ENCODE measurements at places on chromosomes 12 and 14.

DNA sequence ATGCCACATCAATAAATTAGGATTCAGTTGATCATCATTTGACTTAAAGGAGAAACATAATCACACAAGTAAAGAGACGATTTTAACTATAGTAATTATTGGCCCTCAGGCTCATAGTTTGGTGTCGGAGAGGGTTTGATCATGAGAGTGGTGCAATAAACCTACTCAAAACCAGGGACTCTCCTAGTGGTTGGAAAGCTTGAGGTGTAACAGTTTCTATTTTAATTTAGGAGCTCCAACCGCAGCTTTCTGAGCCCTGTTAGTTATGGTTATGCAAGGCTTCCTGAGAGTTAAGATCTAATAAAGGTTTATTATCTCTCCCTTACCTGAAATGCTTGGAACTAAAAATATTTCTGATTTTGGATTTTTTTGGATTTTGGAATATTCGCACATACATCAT, 36.4 kb downstream of the TMTC2 start:
- DNase-seq, result no peak

DNA sequence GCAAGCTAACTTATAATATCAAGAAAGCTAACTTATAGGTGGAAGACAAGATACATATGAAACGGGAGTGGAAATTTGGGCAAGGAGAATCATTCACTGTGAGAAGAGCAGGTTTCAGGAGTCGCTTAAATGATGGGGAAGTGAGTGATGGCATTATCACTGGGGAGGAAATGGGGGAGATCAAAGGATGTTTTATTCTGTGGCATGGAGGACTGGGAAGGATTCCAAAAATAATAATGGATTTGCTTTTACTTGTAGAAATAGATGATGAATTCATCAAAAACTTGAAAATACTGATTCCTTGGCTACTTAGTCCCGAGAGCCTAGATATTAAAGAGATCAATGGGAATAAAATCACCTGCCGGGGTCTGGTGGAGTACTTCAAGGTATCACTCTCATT, 47.8 kb downstream of the SAV1 start:
- DNase-seq, result no peak

DNA sequence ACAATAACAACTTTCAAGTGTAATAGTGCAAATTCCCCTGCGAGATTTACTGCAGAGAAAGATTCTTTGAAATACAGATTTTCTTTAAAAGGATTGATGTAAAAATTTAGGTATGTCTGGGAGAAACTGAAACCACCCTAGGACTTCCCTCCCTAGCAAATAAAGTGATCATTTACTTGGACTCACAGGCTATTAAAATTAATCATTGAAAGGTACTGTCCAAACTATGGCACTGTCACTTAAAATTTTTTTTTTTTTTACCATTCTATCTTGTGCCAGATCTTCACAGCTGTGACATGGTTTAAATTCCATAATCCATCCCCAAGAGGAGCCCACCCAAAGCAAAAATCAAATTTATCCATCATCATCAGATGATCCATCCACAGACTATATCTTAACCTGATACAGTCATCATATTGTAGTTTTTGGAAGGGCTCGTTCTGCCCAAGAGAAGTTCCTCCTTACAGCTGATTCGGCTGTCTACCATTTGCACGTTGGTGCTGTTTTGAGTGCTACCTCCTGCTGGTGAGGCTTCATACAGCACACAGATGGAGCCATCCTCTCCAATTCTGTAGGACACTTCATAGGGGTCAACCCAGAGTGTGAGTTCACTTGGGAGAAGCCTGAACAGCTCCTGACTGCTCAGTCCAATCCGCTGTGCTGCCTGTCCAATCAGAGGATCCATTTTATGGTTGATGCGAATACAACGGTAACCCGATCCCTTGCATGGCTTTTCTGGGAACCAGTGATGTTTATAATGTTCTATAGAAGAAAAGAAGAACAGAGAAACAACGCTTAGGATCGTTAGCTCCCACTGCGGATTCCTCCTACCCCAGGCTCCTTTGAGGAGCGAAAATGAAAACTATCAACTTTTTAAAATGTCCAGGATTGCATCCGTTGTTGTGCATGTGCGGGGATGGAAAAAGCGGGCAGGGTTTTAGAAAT, 1.7 kb downstream of the BTG1 start:
- peak; percentile 76 for DNase-seq

GRCh38 chr14:92105893-92106142, 564 bp downstream of the ATXN3 start:
- no peak for DNase-seq

DNA sequence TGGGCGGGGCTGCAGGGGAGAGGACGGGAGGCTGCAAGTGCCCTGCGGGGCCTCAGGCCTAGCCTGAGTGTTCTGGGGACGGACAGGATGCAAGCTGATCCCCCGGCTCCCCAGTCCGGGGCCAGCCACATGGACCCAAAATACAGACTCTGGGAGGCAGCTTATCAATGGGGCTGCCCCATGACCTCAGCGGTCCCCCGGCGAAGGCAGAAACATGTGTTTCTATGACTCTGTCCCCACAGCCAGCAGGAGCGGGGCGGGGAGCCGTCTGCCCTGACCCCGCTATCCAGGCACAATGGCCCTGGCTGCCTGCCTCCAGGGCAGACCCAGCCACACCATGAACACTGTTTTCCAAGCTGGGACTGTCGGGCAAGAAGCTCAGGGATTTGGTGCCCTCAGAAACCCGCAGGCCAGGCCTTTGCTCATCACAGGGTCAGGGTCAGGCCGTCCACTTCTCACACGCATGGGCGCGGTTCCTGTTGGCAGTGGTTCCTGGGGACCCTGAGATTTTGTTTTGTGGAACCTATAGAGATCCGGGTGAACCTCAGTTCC, 75.0 kb downstream of the RFLNA start:
- DNase-seq, result no peak

GRCh38 chr14:77615361-77616132, 890 bp downstream of the SPTLC2 start:
- no peak for DNase-seq

DNA sequence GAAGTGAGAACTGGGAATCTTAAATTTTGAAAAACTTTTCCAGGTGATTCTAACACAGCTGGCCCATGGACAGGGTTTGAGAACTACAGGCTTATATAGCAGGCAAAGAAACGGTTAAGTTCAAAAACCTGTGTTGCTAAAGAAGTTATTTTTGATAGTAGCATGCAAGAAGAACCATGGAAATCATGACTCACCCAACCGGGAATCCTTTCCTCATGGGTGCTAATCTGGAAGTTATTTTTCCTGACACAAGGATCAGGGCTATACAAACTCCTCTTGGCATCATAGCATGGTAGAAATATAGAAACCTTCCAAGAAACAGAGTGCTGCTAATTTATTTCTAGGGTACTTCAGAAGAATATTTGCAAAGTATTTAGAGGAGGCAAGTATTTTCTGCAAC, 588.7 kb downstream of the CCER1 start:
- no peak for DNase-seq

DNA sequence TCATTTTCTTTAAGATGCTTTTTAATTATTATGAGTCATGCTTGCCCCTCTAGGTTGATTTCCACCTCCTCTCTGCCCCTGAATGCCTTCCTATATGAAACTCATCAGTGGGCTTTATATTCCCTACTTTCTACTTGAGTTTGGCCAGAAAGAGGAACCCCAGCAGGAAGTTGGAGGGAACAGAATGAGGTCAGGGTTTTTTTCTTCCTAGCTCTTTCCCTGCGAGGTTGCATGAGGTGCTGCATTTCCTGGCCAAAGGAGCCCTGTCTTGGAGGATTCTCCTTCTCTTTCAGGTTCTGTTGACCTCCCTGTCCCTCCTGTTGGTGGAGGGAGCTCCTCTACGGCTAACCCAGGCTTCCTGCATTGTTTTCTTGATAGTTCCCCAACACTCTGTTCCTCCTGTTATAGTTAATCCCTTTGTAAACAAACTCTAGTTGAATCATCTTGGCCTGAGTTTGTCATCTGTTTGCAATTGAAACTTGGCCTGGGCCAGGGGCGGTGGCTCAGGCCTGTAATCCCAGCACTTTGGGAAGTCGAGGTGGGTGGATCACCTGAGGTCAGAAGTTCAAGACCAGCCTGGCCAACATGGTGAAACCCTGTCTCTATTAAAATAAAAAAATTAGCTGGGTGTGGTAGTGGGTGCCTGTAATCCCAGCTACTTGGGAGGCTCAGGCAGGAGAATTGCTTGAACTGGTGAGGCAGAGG, 15.3 kb upstream of the SPIC start:
- no peak for DNase-seq

GRCh38 chr12:29781705-29782266, 2.0 kb downstream of the TMTC1 start:
- DNase-seq, result no peak

DNA sequence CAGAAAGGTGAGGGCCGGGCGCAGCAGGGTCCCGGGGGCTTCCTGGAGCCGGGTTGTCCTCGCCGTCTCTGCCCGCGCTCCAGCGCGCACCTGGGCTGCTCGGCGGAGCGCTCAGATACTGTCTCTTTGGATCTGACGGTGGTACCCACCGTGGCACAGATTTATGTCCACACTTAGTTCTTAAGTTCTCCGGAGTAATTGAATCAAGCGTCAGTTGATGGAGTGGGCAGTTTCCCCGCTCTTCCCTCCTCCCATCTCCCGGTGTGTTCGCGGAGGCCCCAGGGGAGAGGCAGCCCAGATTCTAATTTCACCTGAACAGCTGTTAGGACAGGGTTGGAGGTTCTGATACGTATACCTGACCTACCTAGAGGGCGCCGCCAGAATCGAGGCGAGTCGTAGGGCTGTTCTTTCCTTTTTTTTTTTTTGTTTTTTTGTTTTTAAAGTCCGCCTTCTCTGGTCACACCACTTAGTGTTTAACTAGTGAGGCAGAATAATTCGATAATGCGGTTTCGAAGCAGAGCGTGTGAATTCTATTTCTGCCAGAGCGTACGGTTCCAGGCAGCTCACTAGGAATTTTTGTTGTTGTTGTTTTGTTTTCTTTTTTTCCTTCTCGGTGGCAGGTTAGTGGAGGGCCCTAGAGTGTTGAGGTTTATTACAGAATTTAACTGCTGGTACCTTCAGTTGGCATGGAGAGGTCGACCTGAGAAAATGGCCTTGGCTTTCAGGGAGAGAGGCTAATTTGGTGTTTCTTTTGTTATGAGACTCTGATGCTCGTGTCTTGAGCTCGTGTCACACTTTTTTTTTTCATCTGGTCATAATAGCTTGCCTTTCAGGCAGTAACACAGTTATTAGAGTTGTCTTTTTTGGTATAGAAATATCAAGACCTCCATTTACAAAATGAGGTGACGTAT, 22.3 kb upstream of the GNS start:
- no peak for DNase-seq

DNA sequence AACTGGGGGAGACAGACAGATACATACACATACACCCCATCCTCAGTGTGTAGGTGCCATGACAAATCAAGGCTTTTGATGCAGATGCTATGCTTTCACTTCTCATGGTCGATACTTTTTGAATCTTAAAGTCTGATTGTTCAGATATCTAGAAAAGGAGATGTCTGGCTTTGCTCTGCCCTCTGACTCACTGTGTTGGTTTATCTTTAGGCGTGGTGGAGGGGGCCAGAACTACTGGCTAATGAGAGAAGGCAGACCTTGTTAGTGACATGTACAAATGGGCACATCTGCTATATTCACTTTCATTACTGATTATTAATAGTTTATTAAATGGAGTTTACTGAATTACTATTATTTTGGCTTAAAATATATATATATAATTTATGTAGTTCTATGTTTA, 444.3 kb upstream of the RGS6 start:
- no peak for DNase-seq

GRCh38 chr14:95611293-95611880, 74.8 kb upstream of the TCL1B start:
- DNase-seq, result no peak

- no peak for DNase-seq
Measured at GRCh38 chr12:106416273-106416672, 58.7 kb downstream of the POLR3B start.

GRCh38 chr14:55891692-55892091, 226.5 kb upstream of the PELI2 start:
- DNase-seq, result no peak

DNA sequence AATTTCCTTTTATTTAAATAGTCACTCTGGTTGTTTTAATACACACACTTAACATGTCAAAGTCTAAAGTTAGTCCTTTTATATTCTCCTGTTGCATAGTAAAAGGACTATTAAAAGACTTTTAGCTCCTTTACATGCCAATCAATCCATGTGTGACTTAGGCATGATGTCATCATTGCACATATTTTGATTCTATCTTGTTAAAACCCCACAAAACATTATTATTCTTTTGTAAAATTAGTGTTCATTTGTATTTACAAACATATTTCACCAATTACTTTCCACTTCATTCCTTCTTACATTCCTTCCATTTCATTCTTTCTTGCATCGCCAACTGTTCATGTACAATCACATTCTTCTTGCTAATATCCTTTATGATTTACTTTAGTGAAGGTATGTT, 39.6 kb downstream of the TC2N start:
- DNase-seq, result no peak

GRCh38 chr14:101043891-101044290, 140.4 kb upstream of the RTL1 start:
- DNase-seq, result no peak

GRCh38 chr14:76710056-76711010, 50.9 kb upstream of the VASH1 start:
- DNase-seq, result no peak

DNA sequence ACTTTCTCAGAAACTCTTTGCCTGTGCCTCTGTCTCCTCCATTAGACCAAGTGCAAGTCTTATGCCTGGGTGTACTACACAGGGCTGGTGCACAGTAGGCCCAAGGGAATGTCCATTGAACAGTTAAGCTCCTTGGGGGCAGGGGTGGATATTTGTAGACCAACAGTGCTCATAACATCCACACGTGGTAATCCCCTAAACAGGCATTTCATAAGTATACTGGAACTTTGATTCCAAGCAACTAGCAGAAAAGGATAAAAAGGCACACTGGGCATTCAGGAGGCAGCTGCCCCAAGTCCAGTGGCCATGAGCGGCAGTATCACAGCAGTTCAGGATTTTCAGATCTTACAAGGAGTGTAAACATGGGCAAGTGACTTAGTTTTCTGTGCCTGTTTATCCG, 16.8 kb downstream of the NUAK1 start:
- no peak for DNase-seq

DNA sequence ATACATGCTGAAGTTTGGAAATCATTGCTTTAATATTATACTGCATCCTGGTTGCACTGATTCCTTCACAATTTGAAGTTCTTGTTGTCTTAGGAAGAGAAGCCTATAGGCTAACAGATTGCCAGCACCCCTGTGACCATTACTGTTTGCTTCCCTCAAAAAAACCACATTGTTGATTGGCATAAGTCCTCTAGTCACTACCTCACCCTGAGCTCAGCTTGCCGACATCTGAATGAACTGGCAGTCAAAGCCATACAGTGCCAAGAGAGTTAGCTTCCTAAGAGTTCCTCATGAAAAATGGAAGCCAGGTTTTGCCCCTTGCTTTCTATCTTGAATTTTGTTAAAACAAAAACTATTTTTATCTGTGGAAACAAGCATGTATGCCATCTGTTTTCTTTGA, 276.1 kb downstream of the SYT1 start:
- DNase-seq, result no peak

DNA sequence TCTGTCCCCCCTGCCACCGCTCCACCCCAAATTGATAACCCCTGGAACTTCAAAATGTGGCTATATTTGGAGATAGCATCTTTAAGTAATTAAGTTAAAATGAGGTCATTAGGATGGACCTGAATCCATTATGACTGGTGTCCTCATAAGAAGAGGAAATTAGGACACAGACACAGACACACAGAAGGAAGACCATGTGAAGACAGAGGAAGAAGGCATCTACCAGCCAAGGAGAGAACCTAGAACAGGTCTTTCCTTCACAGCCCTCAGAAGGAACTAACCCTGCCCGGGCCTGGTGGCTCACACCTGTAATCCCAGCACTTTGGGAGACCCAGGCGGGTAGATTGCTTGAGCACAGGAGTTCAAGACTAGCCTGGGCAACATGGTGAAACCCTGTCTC, 3.6 kb upstream of the HRK start:
- no peak for DNase-seq

All from stimulated activated CD4-positive, alpha-beta T cell treated with anti-CD3 and anti-CD28 coated beads, Interleukin-4, amount 100 ng/mL, for 4 hours (primary cell).